ENCODE measurements at places on chromosomes 5 and 9.

DNA sequence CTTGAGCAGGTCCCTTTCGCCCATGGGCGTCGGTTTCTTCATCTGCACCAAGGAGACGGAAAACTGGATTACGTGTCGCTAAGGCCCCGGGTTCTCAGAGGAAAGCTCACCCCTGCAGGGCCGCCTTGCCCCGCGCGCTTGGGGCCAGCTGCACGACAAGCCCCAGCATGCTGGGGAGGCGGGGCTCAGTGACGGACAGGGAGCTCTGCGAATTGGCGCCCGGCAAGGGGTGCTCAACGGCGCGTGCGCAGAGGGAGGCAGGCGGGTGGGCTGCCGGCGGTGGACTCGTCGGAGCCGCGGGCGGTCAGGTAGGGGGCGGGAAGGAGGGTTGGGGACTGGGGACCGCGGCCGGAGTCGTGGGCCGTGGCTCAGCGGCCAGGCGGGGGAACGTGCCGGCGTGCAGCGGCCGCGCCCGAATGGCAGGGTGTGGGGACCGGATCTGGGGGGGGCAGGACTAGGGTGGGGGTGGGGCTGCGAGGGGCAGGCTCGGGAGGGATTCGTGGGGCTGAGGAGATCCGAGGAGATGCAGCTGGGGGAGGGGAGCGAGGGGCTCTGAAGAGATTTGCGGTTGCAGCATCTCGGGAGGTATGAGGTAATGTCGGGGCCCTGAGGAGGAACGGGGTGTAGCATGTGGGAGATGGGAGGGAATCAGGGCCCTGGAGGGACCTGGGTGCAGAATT is at the start of gene TRIM32:
Gene TRIM32, plus strand, starts transcription at position 232 of the 680 bp plus-strand sequence. CDS start 10,438 bp downstream, outside the sequence.
- peak; percentile 96 for DNase-seq

DNA sequence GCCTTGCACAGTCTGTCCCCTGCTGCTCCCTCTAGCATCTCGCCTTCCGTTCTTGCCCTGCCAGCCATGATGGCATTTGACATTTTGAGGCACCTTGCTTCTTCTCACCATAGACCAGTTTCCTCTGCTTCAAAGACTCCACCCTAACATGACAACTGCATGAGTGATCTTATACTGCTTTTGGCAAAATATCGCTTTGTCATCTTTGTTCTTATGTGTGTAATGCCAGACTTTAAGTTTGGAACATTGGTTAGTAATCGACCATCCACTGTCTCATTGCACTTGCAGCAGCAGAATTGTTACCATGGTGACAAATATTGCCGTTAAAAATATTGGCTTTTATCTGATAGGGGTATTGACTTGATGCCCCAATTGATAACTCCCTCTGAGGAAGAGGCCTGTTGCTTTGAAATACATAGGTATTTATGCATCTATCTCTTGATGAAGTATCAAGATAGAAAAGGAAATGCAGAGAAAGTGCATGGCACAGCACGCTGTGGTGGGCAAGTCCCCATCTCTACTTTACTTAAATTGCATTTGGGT is 6.8 kb downstream of the GARIN3 start:
- DNase-seq: no peak

DNA sequence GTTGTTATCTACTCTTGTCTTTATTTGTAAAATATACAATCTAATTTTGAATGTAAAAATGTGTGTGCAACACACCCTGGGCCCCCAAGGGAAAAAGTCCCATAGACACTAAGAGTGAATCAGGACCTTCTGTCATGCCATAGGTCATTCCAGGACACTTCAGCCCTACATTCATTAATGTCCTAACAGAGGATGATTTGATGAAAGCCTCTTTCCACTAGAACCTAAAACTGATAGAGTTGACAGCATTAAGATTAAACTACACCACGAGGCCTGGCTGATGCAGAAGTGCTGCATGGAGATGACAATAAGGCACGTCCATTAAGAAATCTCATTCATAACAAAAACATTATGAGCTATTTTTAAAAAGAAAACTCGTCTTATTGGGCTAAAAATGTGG is 46.2 kb downstream of the FRMD3 start:
- no peak for DNase-seq

DNA sequence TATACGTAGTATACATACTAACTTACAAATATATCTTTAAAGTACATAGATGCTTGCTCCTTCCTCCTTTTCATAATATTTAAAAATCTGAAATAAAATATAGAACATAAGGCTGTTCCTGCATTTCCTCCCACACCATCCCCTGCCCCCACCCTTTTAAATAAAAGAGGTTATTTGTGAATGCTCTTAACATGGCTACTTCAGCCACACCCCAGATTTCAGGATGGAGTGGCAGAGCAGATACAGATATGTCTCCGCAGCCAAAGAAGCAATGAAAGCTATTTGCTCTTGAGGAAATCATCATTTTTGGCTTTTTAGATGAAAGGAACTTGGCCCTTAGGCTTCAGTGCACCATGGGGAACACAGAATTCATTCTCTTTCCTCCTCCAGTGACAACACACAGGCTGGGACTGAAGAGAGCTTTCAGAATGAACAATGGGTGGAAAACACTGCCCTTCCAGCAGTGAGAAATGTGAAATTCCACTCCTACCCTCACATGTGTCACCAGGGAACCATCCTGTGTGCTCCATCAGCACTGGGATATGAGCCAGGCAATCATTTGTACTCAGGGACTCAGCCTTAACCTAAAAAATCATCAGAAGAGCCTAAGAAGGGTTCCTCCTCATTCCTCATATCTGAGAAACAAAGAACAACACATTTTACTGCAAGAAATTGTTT is 134.3 kb downstream of the PPP2R2B start:
- DNase-seq: no peak

DNA sequence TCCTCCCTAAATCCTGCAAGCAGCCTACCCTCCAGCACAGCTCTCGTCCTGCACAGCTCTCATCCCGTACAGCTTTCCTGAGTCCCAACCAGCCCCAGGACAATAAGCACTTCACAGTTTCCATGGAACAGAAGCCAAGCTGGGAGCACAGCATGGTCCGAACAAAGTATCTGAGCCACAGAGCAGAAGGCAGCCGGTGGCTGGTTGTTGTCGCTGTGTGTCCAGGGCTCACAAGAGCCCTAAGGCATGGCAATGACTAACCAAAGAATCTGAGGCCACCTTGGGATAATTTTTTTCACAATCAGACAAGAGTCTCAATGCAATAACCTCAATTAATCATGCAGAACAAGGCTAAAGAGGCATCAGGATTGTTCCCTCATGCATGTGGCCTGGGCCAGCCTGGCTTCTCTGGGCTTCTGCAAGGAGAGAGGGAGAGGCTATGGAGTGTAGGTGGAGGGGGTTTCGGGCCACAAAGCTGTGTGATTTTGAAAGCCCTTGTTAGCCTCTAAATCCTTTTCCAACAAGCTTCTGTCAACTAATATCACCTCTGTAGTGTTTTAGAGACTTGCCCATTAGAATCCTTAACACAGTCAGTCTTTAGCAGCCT is 323.4 kb downstream of the PIK3R1 start:
- DNase-seq: no peak

DNA sequence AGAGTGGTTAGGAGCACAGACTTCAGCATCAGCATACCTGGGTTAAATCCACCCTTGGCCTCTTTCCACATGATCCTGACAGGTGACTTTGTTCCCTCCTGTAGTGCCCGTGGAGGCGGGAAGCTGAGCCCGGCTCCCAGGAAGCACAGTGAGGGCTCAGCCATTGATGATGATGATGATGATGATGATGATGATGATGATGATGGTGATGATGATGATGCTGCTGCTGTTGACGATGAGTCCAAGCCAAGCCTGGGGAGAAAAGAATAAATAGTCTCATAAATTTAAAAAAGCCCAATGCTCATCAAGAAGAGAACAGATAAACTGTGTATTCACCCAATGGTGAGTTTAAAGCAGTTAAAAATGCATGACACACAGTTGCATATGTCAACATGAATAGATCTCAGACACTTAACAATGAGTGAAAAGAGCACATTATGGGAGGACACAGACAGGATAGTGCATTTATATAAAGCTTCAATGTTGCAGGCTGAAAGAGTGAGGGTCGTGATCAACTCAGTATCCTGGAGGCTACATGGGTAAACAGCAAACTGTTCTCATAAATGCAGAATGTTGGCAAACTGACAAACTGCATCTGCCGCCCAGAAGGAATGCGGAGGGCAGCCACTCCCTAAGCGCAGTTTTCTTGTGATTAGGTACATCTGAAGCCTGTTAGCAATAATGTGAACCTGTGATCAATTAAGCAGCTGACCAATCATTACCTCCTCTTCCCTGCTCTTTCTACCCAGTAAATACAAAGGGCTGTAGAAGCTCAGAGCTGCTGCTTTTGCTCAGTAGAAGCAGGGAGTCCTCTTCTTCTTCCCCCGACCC is 11.7 kb upstream of the CFAP157 start:
- no peak for DNase-seq

DNA sequence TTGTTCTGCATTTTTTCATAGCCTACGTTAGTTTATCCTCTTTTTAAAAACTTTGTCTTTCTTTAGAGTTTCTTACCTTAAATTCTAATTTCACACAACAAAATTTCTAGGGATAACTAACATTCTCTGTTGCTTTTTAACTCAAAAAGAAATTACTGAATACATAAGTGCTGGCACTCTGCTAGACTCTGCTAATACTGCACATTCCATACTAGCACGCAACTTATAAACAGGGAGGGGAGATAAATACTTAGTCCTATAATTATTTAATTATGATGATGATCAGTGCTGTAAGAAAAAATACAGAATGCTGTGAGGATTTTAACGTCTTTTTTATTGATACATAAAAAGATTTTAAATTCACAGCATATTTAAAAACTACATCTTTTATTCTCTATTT is 25.1 kb downstream of the RNF145 start:
- no peak for DNase-seq

DNA sequence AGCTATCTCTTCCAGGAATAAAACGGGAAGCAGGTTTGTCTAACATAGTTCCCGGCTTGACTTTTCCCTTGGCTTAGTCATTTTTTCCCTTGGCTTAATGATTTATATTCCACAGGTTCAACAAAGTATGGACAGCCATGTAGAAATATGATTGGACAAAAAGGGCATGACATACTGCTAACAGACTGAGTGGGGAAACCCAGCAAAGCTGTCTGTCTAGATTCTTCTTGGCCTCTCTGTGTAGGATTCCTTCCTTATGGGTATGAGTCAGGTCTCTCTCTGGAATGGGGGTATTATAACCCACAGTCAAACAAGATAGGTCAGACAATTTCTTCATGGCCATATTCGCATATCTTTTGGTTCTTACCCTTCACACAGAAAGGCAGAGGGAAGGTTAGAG is 5.7 kb upstream of the MTAP start:
- no peak for DNase-seq

DNA sequence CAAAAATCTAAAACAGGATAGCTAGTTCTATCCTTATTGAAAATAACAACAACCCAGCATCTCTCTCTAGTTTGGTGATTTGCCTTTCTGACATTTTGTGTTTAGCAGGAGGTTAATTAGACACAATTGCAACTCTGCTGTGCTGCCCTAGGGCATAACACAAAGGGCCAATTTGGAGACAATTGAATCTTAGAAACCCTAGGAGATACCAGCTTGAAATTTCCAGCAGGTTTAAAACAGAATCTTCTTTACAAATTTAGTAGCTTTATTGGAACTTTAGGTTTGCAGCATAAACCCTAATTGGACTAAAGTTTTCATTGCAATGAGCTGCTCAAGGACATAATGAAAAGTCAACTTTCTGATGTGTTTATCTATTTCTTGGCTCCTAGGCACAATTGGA is 166.7 kb upstream of the FER start:
- DNase-seq: no peak

- no peak for DNase-seq
Measured at GRCh38 chr9:25241421-25241820, 436.8 kb downstream of the TUSC1 start.

DNA sequence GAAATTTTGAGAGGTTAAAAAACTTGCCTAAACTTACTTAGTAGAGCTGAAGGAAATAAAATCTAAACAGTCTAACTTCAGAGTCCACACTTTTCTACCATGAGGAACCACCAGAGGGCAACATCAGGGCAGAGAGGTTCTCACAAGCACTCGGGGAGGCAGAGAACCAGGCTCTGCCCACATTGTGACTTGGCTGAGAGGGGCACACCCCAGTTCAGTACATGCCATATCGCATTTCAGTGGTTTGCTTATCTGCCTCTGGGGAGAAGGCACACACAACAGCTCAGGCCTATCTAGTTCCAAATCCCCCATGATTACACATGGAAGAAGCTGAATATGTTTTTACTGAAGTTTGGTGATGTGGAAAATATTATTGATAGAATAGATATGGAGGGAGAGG is 49.2 kb downstream of the EQTN start:
- DNase-seq: peak; percentile 21

DNA sequence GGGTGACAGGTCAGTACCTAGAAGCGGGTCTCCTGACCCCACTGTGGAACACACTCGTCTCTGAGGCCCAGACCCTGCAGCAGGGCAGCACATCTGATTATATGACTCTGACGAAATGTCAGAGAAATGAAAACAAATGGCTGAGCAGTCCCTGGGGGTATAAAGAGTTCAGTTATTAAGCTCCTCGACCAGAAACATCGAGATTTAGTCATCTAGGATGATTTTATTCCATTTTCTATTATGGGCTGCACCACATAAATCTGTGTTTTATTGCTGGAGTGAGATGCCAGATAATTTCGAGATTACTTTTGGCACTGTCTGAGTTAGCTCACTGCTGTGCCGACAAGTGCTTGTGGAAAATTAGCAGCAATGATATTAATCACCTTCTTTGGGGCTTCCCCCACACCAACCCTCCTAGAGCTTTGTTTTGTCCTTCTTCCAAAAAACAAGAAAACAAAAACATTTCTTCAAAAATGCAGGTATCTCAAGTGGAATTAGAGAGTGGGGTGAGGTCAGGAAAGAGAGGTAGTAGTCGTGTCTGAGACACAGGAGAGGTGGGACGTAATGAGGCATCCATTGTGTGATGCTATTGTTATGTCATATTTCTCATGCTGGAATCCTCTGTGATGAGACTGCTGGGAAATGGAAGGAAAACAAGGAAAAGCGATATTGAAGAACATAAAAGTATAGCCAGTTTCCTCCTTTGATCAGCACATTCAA is 495.5 kb downstream of the DMAC1 start:
- DNase-seq: no peak

DNA sequence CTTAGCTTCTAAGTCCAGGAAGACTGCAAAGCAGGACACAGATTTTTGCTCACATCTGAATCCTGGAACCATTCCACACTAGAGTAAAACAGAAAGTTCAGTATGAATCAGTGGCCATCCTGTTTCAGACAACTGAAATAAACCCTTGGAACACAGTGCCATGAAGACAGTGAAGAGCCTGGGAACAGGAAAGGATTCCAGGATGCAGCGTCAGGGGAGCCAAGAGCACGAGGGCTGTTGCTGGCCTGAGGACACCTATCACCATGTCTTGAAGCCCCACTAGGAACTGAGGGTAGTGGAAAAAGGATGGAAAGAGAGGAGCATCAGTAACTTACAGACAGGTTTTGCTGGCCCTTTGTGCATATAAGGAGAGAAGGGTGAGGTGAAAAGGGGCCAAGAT is 115.3 kb upstream of the FSTL4 start:
- DNase-seq: no peak

All from progenitor cell of endocrine pancreas (in vitro differentiated cells).